ENCODE measurements at places on chromosomes 4 and X. TPM values are rescaled to one million over a fixed set of nuclear protein-coding genes. Genes with fewer than 3 reads are reported as not detected.

The PCGF3 gene
- total RNA-seq: 33.5 TPM

The AADAT gene
- total RNA-seq: 6.9 TPM

The STBD1 gene
- 3.7 TPM for total RNA-seq

The ADH1B gene
- total RNA-seq: 24.2 TPM

The TNIP3 gene
- total RNA-seq: 2.0 TPM

The NRK gene
- total RNA-seq: 0.16 TPM

The RASSF6 gene
- 1.6 TPM for total RNA-seq

The MAML3 gene
- total RNA-seq: 0.89 TPM

The MAGEB2 gene
- not detected for total RNA-seq

The CXCL13 gene
- total RNA-seq: not detected

The POF1B gene
- 1.1 TPM for total RNA-seq

The RAB9B gene
- 0.07 TPM for total RNA-seq

The TLR2 gene
- total RNA-seq: 0.23 TPM

The GLRA2 gene
- total RNA-seq: not detected

The IL3RA gene
- not detected for total RNA-seq

The CTSO gene
- 2.3 TPM for total RNA-seq

The GPC3 gene
- 0.37 TPM for total RNA-seq

The TFDP3 gene
- total RNA-seq: not detected

The ZFYVE28 gene
- total RNA-seq: 1.6 TPM

The RBM41 gene
- total RNA-seq: 24.7 TPM

The FAM47A gene
- total RNA-seq: not detected

The SLC49A3 gene
- not detected for total RNA-seq

The ZIC3 gene
- total RNA-seq: not detected

The CSAG1 gene
- total RNA-seq: not detected

The MTTP gene
- total RNA-seq: 0.27 TPM

The EVC2 gene
- total RNA-seq: 6.0 TPM

The LRRC66 gene
- 0.52 TPM for total RNA-seq

The TMEM271 gene
- not detected for total RNA-seq

The SLAIN2 gene
- total RNA-seq: 74.0 TPM

The RHOXF2 gene
- not detected for total RNA-seq
